ENCODE measurements at places on chromosomes 12 and 14.
A peak's percentile ranks its signal among the peaks of the same experiment; 100 is the strongest.

GRCh38 chr12:41536813-41537490, 348.8 kb downstream of the PDZRN4 start:
- DNase-seq = no peak

DNA sequence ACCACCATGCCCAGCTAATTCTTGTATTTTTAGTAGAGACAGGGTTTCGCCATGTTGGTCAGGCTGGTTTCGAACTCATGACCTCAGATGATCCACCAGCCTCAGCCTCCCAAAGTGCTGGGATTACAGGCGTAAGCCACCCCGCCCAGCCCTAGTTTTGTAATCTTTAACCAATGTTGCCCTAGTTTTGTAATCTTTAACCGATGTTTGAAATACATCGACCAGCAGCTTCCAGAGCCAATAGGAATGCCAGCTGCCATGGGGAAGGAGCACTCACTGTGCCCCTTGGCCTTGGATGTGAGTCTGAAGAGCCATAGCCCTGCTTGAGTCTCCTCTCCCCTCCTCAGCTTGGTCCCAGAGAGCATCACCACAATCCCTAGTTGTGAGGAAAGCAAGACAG, 209.3 kb upstream of the RGS6 start:
- DNase-seq = no peak

- peak; percentile 60 for DNase-seq
These were observed 108.3 kb downstream of the CRADD start for GRCh38 chr12:93785249-93786010.

DNA sequence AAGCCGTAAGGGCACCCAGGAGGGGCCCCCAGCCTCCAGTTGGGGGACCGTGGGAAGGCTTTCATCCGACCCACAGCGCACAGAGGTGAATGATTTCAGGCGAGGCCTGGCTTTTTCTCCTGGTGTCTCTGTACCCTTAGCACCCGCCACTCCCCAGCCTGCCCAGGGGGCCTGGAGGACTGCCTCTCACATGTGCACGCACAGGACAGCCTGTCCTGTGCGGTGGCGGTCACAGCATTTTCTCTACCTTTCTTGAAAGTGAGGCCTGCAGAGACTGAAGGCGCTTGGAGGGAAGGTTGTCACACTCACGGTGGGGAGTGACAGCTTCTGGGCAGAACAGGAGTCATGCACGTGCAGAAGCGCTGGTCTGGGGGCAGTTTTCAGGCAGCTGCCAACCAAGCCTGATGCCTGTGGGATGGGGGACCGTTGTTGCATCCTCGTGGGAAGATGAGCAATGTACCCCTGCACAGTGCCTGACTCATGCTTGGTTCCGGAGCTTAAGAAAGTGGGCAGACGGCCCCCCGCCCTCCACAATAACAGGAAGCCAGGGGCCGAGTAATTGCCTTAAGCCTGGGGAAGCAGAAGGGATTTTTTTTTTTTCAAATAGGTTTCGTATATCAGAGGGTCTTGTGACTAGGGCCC, 148.1 kb downstream of the TSPAN9 start:
- no peak for DNase-seq

DNA sequence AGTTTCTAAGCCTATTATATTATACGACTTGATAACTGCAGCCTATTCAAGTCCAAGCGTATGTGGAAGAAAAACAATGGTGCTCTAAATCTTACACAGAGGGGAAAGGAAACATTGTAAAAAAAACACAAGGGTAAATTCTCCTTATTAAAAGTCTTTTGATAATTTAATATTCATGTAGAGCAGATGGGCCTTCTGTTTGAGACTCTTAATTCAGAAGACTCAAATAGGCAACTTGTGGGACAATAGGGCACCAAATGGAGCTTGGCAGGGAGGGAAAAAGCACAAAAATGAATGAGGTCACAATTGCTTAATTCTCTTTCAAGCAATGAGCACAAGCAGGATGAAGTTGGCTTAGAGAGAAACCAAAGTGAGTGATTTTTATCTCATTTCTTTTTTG, 159.4 kb downstream of the NELL2 start:
- no peak for DNase-seq

- peak; percentile 18 for DNase-seq
These were observed 112.3 kb upstream of the KRR1 start for GRCh38 chr12:75623631-75624154.

GRCh38 chr14:57657487-57657886, 163.8 kb upstream of the CCDC198 start:
- peak; percentile 57 for DNase-seq

DNA sequence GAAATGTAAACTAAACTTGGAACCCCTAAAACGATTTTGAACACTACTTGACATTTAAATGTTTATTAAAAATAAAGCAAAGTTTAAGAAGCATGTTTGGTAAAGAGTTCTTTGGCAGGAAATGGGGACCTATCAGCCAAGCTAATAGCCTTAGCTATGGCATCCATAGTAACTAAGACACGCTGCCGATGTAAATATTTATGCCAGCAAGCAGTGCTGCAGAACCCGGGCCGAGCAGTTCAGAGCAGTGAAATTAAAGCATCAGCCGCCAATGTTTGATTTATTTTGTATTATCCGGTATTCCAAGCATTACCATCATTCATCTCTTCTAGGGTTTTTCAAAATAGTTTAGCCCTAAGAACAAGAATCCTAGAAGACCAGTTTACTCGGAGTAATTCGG, 61.6 kb downstream of the PPP2R5C start:
- no peak for DNase-seq

DNA sequence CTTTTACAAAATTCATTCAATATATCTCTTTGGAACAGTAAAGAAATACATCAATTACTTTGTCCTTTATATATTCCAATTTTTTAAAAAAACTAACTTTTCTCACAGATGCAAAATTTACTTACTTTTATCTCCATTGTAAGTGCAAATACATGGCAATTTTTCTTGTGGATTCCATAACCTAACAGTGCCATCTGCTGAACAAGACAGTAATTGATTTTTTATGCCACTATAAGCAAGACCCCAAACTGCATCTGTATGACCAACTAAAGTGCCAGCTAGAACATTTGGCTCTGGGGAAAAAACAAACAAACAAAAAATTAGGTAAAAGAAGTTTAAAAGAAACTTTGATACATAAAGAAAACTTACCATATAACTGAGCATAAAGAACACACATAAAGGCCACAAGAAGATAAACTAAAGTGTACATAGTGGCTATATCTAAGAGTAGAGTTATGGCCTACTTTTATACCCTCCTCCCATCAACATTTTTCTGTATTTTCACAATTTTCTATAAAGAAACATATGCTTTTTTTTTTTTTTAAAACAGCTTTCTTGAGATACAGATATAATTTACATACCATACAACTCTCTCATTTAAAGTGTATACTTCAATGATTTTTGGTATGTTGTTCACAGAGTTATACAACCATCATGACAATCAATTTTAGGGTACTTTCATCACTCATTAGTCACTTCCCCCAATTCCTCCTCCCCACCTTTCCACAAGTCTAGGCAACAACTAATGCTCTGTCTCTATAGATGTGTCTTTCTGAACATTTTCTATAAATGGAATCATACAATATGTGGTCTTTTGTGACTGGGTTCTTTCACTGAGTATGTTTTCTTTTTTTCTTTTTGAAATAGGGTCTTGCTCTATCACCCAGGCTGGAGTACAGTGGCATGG, 32.6 kb downstream of the COCH start:
- DNase-seq = peak; percentile 15

- DNase-seq = peak; percentile 33
These were observed 194.9 kb upstream of the BTG1 start for GRCh38 chr12:92340441-92341064.

DNA sequence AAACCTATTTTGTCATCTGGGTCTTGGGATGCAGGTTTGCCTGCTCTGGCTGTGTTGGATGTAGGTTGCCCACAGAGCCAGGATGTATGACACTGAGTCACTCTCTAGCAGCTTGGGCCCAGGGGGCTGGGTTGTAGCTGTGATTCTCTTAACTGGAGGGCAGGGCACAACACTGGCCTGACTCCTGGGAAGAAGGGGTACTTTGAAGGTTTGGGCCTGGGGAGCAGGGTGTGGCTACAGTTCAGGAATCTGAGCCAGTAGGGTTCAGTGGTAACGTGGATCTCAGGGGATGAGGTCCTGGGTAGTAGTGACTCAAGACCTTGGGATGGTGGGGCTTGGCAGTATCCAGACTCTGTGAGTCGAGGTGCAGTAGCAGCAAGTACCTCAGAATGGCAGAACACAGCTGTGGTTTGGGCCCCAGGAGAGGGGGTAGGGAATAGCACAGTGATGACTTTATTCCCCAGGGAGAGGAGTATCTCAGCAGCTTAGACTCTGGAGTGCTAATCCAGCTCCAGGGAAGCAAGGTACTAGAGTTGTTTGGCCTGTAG, 25.7 kb downstream of the TBC1D15 start:
- DNase-seq = no peak
